ENCODE measurements at places on chromosomes 11 and 22.

DNA sequence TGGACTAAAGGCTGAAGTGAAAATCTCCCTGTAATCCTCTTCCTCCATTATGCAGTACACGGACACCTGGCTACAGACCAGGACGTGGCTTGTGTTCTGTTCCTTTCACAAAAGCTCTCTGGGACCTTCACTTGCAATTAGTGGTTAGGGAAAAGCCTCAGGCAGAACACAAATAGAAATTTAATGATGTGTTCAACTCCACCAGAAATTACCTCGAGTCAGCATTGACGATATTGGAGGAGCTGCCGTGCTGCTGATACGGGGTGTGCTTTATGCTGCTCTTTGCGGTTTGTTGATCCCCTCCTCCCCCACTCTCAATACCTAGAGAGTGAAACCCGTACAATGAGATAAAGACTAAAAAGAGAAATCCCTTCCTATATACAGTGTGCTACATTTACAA, 48.9 kb downstream of the POLD3 start:
- no peak for DNase-seq

DNA sequence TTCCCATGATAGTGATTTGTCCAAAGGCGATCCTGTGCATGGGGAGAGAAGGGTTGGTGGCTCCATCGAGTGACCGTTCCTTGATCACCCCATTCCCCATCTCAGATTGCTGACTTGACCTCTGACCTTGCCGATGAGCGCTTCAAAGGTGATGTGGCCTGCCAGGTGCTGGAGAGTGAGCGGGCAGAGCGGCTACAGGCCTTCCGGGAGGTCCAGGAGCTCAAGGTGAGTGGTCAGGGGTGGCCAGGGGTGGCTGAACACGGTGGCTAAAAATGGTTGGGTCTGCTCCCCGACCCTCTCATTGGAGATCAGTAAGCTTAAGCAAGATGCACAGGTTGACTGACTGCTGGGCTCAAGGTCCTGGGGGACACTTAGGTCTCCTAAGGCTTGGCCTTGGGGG, 148.7 kb downstream of the MYO18B start:
- no peak for DNase-seq

DNA sequence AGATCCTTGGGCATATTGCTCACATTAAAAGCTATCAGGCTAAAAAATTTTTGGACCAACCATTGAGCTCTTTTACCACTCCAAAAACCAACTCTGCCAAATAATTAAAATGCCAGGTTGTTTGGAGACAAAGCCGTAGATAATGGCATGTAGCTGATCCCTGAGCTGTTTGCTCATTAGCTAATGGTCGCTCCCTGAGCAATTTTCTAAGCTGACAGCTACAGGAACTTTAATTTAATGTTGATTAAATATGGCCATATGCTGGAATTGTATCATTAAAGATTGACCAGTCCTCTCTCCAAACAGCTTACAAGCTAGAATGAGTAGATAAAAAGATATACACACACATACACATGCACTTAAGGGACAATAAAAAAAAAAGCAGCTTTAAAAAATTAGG, 216.2 kb upstream of the ARHGAP20 start:
- DNase-seq, result no peak

- DNase-seq, result no peak
These were observed 122.6 kb downstream of the CCDC81 start for GRCh38 chr11:86497310-86497709.

- no peak for DNase-seq
These were observed 27.3 kb downstream of the SERGEF start for GRCh38 chr11:17985517-17985916.

- DNase-seq, result no peak
These were observed 211.8 kb downstream of the TENM4 start for GRCh38 chr11:79229047-79229446.

DNA sequence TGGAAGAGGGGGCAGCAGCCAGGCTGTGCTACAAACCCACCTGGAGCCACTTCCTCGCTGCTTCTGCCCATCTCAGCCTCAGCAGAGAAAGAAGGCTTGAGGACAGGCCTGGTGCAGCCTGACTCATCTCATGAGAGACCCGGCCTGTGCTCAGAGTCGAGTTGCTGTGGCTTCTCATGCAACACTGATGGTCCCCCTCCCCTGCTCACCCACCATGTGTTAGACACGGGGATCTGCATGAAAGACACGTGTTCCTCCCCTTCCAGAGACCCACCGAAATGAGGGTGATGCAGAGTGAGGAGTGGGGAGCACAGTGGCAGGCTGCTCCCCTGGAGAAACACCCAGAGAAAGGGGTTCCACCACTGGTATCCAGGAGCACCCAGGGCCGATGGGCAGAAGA, 15.0 kb downstream of the RTN4R start:
- no peak for DNase-seq

DNA sequence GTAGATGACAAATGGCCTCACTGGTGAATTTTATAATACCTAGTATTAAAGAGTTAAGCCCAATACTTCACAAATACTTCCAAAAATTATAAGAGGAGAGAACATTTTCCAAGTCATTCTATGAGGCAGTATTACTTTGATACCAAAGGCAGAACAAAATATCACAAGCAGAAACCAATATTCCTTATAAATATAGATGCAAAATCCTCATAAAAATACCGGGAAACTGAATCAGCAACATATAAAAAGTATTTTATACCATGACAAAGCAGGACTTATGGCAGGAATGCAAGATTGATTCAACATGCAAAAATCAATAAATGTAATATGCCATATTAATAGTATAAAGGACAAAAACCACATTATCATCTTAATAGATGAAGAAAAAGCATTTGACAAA, 22.1 kb upstream of the AMPD3 start:
- no peak for DNase-seq

- no peak for DNase-seq
These were observed 5.7 kb downstream of the PIK3IP1 start for GRCh38 chr22:31286360-31287255.

- no peak for DNase-seq
These were observed 10.9 kb downstream of the ACO2 start for GRCh38 chr22:41479671-41480396.

DNA sequence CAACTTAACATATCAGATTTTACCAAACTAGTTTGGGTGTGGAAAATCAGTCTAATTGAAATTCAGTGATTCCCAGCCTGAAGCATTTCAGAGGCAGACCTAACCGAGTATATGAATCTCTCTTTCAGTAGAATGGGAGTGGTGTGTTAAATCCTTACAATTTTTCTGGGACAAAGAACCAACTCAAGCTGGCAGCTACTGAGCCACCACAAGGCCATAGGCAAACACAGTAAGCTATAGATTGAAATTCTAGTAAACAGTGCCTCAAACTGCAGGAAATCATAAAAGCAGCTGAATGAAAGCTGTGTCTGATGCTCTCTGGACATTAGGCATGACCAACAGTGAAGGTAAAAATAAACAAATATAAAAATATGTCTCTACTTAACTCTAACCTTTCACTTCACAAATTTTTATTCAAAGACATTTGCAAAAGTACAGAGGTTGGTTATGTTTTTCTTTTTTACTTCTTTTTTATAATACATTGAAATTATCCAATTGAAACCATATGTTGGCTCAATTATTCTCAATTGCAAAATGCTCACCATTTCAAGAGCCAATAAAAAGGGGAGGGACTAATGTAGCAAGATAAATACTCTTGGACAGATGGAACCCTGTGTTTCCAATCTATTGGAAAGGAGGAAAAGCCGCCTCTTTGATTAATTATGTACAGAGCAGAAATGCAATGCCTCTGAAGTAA, 35.8 kb upstream of the FIBIN start:
- no peak for DNase-seq

GRCh38 chr11:77115181-77115611, 12.6 kb downstream of the OMP start:
- DNase-seq, result no peak

DNA sequence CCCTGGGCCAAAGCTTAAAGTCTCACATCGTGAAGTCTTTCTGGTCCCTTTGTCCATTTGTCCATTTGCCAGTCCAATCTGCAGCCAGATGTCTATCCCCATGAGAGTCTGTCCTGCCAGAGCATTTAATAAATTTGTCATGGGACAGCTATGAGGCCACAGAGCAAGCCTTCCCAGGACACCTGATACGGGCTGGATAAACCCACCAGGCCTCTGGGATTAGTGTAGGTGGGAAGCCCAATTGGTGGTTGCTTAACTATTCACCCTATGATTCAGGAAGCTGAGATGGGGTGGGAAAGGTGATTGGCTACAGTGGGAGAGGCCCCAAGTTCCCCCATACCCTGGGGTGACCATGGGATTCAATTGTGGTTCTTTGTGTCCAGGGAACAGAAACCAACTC, 39.9 kb downstream of the MYEOV start:
- no peak for DNase-seq

DNA sequence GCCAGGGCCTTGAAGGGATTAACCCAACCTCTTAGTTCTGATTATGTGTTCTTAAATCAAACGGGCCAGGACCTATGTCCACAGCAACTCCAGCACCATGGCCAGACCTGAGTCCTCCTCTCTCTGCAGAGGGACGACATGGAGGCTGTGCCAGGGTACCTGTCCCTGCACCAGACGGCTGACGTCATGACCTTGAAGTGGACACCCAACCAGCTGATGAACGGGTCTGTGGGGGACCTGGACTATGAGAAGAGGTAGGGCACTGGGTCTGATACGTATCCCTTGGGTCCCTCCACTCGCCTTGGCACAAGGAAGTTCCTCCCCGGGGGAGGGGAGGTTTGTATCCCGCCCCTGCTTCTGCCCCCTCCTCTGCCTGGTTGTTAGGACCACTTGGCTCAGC, 53.6 kb downstream of the SGSM1 start:
- no peak for DNase-seq

GRCh38 chr22:40449676-40450035, 79.3 kb downstream of the SGSM3 start:
- DNase-seq, result no peak

DNA sequence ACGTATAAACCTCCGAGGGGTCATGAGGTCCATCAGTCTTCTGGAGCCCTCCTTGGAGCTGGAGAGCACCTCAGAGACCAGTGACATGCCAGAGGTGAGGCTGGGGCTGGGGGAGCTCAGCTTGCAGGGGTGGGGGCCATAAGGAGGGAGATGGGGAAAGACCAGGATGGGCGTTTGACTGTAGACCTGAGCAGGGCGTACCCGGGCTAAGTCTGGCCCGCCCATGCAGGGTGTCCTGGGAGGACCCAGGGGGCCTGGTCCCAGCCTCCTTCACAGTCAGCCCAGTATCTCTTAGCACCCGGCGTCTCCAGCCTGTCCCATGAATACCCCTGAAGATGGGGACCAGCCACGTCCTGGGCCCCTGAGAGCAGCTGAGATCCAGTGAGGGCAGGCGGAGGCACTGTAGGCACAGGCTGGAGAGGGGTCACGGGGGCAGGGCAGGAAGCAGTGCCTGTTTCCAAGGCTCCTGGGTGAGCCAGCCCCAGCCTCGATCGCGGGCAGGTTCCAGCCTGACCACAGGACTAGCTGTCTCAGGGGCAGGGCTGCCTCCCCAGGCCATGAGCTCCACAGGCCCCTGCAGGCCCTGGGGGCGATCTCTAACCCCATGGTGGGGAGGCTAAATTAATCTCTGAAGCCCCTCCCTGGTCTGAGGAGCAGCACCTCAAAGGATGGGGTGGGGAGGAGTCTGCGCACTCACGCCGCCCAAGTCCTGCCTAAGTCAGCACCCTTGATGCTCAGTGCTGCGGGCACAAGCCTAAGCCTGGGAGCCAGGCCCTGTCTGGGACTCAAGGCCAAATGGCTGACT, 7.1 kb downstream of the SSH3 start:
- DNase-seq, result no peak

Measured in stimulated activated CD8-positive, alpha-beta memory T cell treated with anti-CD3 and anti-CD28 coated beads, Interleukin-2, amount 100 ng/mL, for 48 hours (primary cell).